Stimulated activated CD8-positive, alpha-beta memory T cell treated with anti-CD3 and anti-CD28 coated beads, Interleukin-7, amount 100 ng/mL, for 1 hour (primary cell): ENCODE measurements at places on chromosomes 4 and X.

DNA sequence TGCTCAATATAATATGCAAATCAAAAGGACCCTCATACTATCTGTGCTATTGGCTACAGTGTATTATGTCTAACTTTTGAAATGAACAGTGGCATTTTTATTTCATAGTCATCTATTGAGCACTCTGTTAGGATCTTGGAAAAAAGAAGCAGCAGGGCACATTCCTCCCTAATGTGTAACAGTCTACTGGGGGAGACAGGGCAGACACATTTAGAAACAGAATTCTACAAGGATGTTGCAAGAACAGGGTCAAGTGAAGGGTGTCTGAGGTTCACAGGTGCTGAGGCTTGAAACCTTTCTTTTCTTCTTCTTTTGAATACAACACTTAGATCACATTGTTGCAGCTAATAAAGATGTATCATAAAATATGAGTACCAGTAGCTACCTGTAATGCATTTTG lies 129.7 kb upstream of the SLC4A4 start:
- no peak for DNase-seq

GRCh38 chrX:32448320-32448719 lies 763.0 kb downstream of the DMD start:
- no peak for DNase-seq

DNA sequence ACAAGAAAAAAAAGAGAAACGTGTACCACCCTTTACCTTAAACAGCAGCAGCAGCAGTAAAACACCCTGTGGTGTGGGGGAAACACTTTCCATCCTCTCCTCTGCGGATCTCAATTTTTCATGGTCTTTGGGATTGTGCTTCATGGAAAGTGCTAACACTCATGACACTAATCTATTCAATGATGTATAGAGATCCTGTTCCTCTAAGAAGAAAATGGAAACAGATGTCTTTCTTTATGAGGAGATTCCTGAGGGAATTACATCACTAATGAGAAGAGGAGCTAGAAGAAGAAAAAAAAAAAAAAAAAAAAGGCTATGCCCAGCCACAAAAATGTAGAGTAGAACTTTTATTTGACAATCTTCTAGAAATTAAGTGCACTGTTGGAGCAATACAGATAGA lies 62.9 kb upstream of the NDST3 start:
- no peak for DNase-seq

- no peak for DNase-seq
Observed at GRCh38 chr4:121913667-121914066, 38.2 kb downstream of the TRPC3 start.

- no peak for DNase-seq
Observed at GRCh38 chr4:132071815-132072214, 1077.3 kb upstream of the PCDH10 start.
